Stimulated activated CD8-positive, alpha-beta memory T cell treated with anti-CD3 and anti-CD28 coated beads, Interleukin-2, amount 100 ng/mL, for 1 hour (primary cell): ENCODE measurements at places on chromosomes 7 and 10.
A peak's percentile ranks its signal among the peaks of the same experiment; 100 is the strongest.

GRCh38 chr7:68678196-68678595 lies 920.1 kb upstream of the AUTS2 start:
- no peak for DNase-seq

GRCh38 chr10:24162206-24162985 lies 46.5 kb upstream of the KIAA1217 start:
- DNase-seq: no peak

- no peak for DNase-seq
These were observed 674 bp downstream of the AMZ1 start for GRCh38 chr7:2688409-2689342.

DNA sequence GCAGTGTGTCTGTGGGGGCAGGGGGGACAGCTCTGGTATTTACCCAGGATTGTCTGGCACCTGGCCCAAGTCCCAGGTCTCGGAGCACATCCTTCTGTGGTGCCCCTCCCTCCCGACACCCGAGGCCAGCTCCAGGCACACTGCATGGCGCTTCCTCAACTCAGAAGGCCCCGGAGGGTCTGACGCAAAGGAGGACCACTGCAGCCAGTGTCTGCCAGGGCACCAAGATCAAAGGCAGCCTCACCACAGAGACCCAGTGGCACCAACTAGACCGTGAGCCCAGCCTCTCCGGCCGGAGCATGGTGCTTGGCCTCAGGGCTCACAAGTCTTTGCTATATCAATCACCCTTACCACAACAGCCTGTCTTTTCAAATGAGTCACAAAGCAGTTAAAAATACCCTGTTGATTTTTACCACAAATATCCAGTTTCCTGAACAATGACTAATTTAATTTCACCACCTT lies 99.3 kb upstream of the DDC start:
- DNase-seq: no peak

- no peak for DNase-seq
These were observed 29.9 kb downstream of the SNX13 start for GRCh38 chr7:17910377-17910776.

GRCh38 chr10:85847085-85847484 lies 519.5 kb downstream of the GRID1 start:
- DNase-seq: no peak

DNA sequence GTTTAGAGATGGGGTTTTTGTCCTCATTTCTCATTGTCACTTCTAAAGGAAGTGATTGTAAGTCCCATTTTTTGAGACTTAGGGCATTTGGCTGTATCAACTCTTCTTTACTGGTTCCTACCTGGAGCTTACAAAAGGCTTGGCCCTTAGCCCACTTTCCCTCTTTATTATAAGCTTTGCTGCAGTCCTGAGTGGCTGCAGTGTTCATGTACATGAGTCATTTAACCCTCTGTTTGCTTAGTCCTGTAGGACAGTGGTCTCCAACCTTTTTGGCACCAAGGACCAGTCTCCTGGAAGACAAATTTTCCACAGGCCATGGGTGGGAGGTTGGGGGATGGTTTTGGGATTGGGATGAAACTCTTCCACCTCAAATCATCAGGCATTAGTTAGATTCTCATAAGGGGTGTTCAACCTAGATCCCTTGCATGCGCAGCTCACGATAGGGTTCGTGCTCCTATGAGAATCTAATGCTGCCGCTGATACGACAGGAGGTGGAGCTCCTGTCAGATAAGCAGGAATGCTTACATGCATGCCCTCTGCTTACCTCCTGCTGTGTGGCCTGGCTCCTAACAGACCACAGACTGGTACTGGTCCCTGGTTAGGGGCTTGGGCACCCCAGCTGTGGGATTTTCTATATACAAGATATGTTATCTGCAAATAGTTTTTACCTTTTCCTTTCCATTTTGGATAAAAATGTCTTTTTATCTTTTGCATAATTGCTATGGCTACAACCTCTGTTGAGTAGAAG lies 99.7 kb downstream of the CCSER2 start:
- no peak for DNase-seq

GRCh38 chr10:133475425-133475734 lies 21.6 kb downstream of the SCART1 start:
- DNase-seq: no peak

GRCh38 chr7:150401861-150402631 lies 22.9 kb downstream of the ZNF775 start:
- DNase-seq: no peak

- DNase-seq: no peak
These were observed 719.0 kb downstream of the GRM8 start for GRCh38 chr7:126533715-126534114.

- DNase-seq: peak; percentile 40
These were observed 32.0 kb upstream of the PLEKHA1 start for GRCh38 chr10:122342293-122343134.

DNA sequence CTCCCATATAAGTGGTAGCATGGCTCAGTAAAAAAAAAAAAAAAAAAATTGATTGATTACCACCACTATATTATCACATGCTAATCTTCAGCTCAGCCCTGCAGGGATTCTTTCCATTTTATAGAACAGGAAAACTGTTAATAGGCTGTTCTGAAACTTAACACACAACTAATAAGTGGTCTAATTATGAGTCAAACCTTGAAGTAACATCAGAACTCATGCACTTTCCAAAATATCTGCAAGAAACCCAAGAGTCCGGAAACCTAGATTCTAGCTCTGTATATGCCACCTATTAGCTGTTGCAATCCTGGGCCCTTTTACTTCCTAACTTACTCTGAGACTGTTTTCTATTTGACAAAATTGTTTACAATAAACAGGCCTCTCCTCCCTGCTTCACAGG lies 23.9 kb downstream of the SEM1 start:
- DNase-seq: no peak

- DNase-seq: no peak
These were observed 123.6 kb downstream of the BTAF1 start for GRCh38 chr10:92047215-92047614.

DNA sequence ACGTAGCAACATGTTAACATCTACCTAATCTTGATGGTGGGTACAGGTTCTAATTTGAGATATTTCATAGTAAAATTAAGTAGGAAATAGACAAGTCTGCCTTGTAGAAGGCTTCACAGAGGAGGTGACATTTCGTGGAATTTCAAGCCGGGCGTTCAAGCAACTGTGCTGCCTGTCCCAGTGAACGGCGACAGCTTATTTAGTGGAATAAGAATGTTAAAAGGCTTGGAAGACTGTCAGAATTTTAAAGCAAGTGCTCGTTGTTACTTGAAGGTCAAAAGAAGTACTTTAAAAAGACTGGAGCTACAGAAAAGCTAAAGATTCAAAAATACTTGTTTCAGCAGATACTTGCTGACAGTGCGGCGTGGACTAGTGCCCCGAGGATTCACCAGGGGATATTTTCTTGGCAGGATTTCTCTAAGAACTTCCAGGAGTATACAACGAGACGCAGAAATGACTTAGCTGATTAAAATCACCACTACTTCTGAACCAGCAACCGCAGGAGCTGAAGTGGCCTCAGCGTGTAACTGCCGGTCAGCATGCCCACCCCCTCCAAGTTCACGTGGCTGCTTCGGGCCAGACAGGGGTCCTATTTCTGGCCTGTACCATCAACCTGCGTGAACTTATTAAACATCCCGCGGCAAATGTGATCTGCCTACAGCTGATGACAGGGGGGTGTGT lies 46.5 kb downstream of the CTBP2 start:
- DNase-seq: no peak

GRCh38 chr7:133428876-133429275 lies 176.0 kb downstream of the EXOC4 start:
- DNase-seq: no peak

DNA sequence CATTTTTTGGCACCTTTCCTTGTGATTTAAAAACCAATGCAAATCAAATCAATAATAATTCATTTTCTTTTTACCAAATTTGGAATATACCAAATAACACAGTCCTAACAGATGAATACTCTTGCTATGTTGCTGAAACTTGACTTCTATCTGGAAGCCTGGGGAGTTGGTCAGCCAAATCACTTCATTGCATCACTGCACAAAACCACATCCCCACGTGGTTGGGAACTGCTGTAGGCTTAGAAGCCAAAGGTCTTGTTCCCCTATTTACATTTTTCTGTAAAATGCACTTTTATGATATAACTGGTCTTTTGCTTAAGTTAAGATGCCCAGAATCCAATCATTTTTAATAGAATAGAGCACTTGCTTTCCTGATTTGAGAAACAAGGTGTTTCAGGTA lies 15.2 kb downstream of the GPR85 start:
- no peak for DNase-seq

- DNase-seq: no peak
These were observed 45.5 kb downstream of the CTBP2 start for GRCh38 chr10:125114761-125115391.

DNA sequence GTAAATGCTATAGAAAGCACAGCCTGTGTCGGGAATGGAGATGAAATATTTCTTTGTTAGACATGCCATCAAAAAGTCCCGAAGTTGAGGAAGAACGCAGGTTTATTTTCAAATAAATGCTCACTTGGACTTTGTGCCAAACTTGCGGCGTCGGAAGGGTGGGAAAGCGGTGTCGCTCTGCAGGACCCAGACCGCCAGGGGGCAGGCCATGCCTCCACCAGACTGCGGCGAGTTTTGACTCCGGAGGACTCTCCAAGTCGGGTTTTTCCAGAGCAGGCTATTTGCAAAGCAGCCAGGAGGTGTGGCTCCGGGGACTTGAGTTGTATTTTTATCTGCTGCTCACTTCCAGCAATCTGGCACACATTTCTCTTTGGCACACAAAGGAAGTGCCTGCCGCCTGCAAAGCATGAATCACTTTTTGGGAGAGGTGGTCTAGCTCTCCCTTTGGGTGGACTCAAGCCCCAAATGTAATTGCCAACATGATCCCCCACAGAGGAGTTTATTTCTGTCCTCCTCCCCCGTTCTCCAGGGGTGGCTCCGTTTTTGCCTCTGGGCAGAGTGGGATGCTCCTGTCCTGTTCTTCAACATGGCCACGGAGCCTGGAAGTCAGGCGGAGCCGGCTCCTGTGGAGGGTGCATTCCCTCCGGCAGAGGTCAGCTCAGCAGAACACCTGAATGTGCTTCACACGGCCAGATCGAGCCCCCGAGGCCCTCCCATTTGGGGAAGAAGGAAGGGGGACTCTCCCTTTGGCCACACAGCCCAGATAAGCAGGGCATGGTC lies 82.3 kb upstream of the GPR26 start:
- DNase-seq: no peak

GRCh38 chr7:152986376-152986775 lies 226.8 kb downstream of the ACTR3B start:
- no peak for DNase-seq

DNA sequence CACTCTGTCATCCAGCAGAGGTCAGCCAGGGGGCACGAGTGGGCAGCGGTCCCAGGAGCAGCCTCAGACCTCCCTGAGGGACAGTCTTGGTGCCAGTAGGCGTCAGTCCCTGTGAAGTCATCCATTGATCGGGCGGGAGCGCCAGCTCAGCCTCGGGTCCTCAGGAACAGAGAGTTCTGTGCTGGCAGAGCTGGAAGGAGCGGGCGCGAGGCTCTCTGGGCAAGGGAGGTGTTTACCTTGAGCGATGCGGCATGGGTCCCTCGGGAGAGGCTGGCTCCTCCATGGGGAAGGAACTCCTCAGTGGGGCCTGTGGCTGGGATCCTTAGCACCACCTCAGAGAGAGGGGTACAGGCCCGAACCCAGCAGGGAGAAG lies 101.1 kb upstream of the PPIF start:
- DNase-seq: no peak

DNA sequence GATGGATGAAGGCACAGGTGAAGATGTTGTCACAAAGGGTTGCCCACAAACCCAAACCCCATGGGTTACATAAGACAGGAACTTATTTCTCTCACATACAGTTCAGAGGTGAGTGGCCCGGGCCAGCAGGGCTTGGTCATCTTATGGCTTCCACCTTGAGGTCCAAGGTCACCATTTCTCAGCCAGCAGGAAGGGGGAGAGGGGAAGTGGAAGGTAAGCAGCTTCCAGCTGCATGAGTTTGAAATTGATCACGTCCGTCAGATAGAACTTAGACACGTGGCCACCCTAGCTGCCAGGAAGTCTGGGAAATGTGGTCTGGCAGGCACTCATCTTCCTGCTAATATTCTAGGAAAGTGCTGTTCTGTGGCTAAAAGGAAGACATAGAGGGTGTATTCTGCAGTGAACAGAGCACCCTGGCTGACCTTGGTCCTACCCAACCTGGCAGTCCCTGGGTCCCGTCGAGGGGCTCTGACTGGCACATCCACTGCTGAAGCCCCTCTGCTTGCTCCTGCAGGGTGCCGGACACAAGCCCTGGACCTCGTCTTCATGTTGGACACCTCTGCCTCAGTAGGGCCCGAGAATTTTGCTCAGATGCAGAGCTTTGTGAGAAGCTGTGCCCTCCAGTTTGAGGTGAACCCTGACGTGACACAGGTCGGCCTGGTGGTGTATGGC lies 49.5 kb downstream of the VWA2 start:
- no peak for DNase-seq

DNA sequence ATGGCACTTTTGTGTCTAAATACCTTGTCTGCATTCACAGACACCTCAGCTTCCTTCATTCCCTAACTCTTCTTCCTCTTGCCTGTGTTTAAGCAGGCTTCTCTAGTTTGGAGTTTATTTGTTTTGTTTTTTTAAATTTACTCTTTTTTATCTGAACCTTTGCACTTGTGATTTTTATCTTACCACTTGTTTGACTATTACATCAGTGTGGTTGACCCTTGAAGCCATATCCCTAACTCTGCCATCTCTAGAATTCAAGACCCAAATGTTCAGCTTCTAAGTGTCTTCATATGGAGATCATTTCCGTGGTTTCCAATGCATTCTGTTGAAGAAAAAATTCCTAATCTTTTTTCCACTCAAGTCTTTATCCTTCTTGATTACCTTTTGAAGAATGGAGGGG lies 233.3 kb downstream of the KIAA1217 start:
- DNase-seq: no peak

- no peak for DNase-seq
These were observed 180.2 kb upstream of the FZD8 start for GRCh38 chr10:35822316-35822715.

DNA sequence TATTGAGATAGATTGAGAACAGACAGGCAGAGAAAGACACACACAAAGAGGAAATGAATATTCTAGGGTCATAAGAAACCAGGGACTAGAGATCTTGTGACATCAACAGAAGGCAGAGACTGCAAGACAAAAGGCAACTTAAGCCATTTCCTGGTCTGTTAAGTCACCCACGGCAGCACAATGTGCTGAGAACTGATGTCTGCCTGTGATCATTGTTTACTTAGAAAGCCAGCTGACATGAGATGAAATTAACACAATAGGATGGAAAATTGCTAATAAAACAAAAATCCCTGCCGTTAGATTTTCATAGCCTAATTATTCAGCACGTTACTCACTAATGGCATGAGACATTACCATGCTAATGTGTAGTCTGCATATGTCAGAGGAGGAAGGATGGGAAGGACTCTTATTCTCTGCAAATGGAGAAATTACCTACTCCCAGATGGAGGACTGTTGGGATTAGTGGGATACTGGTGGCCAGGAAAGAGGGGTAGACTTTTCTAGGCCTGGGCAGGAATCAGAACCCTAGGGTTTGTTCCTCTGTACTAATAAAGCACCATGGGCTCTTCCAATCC lies 191.3 kb upstream of the PODXL start:
- DNase-seq: no peak

DNA sequence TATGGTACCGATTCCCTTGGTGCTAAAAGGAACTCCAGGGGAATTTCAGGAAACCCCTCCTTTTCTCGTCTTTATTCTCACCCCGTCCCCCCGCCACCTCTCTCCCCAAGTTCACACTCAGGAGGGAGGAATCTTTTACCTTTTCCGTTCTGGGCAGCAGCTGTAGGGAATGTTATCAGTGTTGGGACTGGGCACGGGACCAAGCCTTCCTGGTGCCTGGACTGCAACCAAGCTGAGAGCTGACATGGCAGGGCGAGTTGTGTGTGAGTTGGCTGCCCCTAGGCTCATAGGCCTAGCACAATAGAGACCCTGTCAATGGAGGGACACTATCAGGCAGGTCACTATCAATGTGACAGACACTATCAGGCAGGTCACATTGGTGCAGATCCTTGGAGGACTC lies 121.4 kb downstream of the TCF7L2 start:
- no peak for DNase-seq
